AG04449 (cell line): ENCODE measurements at places on chromosomes 2 and 18.

- DNase-seq, result no peak
Observed at GRCh38 chr18:36728345-36728744, 100.5 kb downstream of the TPGS2 start.

- no peak for DNase-seq
Observed at GRCh38 chr2:151336863-151337371, 20.5 kb upstream of the TNFAIP6 start.

GRCh38 chr18:3104190-3105054, 91.5 kb upstream of the LPIN2 start:
- DNase-seq, result no peak

GRCh38 chr2:119315241-119315925, 51.3 kb downstream of the C2orf76 start:
- DNase-seq, result no peak

- peak; percentile 46 for DNase-seq
Observed at GRCh38 chr2:196335221-196335634, 163.8 kb upstream of the STK17B start.

DNA sequence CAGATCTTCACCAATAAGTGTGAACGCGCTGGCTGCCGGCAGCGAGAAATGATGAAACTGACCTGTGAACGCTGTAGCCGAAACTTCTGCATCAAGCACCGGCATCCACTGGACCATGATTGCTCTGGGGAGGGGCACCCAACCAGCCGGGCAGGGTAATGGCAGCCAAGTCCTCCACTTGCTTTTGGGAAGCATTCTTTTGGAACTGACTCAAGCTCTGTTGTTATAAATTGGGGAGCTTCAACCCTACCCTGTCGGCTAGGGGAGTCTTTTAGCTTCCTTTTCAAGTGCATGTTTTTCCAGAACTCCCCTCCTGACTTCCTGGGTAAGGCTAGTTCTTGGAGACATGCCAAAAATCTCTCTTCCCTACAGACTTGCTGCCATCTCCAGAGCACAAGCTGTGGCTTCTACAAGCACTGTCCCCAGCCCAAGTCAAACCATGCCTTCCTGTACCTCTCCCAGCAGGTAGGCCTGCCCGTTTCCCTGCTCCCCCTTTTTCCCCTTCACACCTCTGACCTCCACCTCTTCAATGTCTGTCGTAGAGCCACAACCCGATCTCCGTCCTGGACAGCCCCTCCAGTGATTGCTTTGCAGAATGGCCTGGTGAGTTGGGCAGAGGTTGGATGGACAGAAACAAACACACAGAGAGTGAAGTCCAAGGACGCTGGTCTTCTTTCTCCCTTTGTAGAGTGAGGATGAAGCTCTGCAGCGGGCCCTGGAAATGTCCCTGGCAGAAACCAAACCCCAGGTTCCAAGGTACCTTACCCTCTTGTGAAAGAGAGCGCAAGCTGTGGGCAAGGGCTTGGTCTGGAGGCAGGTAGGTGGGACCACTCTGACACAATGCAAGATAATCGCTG, 1.5 kb downstream of the ZFAND2B start:
- DNase-seq, result no peak

- no peak for DNase-seq
Observed at GRCh38 chr18:7608174-7608550, 41.0 kb downstream of the PTPRM start.

DNA sequence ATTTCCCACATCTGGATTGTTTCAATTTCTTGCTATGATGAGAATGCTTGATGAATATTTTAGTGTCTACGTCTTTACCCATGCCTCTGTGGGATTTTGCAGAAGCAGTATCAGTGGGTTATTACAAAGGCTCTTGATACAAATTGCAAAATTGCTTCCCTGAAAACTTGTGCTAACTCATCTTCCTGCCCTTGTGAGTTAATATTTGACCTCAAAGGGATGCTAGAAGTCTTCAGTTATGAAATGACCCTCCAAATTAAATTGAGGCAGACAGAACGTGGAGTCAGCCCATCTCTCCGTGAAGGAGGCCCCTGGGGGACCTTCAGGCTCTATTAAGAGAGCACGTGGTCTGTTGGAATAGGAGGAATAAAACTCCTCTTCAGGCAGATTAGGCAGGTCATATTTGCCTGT, 239.2 kb upstream of the HS6ST1 start:
- peak; percentile 42 for DNase-seq

DNA sequence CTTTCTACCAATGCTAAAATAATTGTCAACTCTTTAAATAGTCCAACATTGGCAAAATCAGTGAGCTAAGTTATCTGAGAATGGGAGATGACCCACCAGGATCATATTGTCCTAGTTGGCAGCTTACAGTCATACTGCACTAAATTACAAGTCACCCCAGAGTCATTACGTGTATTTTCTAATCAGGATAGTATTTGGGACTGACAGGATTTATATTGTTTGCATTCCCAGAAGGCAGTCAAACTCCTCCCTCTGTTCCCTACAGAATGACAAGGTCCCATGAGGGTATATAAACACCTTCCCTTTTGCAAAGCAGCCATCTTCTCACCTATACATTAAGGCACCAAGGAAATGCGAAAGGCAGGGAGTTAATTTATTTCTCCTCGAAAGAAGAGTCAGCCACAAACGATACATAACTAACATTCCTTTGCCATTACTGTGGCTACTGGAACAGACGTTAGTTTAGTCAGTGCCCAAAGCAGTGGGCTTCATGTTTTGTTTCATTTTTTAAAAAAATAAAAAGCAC, 125.3 kb downstream of the ANTXR1 start:
- peak; percentile 34 for DNase-seq

GRCh38 chr2:115165529-115166109, 723.2 kb downstream of the DPP10 start:
- no peak for DNase-seq

- DNase-seq, result no peak
Observed at GRCh38 chr2:32611366-32611765, 16.5 kb upstream of the TTC27 start.

DNA sequence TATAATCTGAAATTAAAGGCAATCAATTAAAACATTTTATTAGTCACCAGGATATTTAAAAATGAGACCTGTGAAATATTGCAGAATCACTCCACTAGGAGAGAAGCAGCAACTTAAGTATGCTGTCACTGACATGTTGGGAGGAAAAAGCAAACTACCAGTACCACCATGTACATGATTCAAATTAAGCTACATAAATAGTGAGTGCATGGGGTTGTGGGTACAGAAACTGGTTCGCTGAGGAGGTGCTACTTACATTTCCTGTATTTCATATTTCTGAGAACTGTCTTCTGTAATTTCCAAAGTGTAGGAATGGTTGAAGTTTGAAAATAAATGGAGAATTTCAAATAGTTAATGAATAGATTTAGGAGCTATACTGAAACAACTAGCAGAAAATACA, 7.9 kb upstream of the NR4A2 start:
- no peak for DNase-seq

DNA sequence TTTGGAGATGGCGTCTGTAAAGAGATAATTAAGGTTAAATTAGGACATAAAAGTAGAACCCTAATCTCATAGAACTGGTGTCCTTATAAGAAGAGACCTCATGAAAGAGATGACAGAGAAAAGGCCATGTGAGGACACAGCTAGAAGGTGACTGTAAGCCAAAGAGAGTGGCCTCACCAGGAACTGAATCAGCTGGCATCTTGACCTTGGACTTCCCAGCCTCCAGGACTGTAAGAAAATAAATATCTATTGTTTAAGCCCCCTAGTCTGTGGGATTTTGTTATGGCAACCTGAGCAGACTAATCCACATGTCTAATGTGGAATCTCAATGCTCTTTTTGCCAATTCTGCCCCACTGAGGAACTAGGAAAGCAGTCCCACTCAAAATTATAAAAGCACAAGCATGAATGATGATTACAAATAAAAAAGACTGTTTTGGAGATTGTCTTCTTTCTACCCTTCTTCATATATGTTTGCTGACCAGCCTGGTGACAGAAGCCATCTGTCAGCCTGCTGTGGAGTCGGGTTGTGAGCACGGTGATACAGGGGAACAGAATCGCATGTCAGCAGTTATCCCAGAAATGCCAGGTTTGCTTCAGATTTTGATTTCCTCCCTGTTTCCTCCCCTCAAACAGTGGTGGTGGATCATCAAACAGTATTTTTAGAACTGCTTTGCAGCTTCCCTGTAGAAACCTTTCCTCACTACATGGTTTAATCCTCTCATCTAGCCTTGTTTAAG, 54.2 kb downstream of the INPP4A start:
- no peak for DNase-seq

DNA sequence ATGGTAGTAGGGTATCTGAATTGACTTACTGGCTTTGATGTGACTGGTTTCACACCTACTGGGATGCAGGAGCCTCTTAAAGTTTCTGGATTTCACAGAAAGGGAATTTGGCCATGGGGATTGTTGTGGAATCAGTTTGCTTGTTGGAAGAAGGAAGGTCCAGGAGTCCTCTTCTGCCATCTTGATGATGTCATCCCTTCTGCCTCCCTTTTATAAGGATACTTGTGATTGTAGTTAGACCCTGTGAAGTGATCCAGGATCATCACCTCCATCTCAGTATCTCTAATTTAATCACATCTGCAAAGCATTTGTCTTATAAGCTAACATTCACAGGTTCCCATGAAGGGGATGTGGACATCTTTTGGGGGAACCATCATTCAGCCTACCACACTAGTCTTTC, 79.5 kb downstream of the CCDC138 start:
- DNase-seq, result no peak

DNA sequence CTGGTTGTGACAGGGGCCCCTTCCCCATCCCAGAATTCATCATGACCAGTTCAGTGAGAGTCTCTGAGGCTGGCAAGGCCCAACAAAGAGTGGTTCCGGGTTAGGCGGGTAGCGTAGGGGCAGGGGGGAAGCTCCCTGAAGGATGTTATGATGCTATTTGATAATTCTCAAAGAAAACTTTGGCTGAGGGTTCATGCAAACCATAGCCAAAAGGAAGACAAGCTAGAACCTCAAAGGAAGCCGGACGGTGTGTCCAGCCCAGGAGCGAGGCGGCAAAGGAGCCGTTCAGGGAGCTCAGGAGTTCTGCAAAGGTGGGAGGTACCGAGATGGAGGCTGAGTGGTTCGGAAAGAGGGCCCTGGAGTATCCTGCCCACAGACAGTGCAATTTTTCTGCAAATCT, 226.8 kb upstream of the RAB6C start:
- no peak for DNase-seq
